ENCODE measurements at places on chromosomes 7 and 10.

DNA sequence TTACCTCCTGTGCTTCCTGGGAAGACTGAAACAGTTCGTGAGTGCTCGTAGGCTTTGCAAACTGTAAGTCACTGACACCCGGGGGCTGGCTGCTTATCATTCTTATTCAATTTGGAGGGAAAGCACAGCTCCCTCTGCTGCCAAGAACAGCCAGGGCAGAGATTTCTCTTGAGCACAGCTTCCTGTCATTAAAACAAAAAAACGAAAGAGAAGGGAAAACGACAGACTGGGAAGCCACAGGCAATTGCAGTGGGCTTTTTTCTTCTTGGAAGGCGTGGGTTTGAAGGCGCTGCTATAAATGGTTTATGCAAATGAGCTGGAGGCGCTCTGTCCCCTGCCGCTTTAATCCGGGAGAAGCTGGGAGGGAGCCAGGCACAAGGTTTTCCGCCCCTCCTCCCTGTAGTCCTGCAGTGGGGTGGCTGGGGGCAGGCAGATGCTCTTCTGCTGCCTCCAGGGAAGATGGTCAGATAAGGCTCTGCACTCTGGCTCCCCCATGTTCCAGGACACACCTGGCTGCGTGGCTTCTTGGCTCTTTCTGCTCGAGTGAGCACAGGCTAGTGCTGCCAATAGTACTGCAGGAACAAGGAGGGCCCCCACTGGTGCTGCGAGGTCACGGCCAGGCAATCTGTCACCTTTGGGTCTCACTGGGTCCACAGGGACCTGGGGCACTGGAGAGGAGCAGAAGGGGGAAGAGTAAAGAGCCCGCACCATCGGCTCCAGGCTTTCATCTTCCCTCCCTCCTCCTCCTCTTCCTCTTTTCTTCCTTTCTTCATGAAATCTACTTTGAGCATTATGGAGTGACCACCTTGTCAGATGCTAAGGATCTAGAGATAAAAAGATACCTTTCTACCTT is 49.5 kb downstream of the NEURL1 start:
- DNase-seq = no peak

DNA sequence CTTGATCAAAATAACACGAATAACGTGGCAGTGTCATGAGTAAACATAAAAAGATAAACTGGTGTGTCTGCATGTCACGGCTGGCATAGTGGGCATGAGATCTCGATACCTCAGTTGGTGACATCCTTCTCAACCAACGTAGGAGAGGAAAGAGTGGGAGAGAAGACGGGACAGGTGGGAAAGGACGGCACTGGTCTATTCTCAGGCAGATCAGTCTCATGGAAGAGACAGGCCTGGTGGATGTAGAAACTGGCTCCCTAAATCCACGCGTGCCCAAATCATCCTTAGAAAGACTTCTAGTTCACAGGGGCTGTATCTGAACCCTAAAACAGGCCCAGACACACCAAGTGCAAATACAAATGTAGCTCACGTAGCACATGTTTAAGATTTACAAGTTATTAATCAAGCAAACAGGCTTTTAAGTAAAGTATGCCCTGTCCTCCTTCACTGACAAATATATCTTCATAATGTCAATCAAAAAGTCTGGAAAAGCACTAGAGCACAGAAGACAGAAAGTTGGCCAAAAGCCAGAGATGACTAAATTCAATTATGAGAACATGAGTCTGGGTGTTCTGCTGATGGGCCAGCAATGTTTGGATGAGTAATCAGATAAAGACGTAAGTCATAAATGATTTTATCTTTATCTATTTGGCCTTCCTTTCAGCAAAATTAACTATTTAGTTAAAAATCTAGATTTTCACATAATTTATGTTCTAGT is 56.3 kb downstream of the SFMBT2 start:
- no peak for DNase-seq

- DNase-seq = no peak
These were observed 110.6 kb downstream of the ABLIM1 start for GRCh38 chr10:114547514-114547913.

DNA sequence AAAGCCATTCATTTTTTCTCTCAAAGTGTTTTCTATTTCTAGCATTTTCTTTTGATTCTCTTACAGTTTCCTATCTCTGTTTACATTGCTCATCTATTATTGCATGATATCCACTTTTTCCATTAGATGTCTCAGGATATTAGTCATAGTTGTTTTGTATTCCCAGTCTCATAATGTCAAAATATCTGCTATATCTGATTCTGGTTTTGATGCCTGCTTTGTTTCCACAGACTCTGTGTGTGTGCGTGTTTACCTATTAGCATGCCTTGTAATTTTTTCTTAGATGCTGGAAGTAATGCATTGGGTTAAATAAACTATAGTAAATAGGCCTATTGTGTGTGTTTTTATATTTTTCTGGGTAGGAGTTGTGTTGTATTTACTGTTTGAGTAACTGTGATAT is 1126.3 kb downstream of the SORCS1 start:
- DNase-seq = no peak

- no peak for DNase-seq
These were observed 354.8 kb downstream of the CXCL12 start for GRCh38 chr10:44030132-44030531.

DNA sequence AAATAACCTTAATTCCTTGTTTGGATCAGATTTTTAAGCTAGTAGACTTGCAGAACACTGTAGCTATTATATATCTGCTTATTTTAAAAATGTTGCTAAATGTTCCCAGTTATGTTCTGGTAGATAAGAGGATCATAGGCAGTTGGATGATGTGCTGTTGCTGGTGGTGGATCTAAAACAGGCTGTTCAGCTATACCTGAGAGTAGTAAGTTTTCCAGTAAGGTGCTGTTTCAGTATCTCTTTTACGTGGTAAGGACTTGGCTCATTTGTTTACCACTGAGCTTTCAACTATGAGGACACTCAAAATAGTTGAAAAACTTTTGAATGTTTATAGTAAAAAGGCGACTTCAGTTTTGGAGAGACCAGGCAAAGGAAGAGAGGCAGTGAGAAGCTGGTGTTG is 180.9 kb downstream of the CDK14 start:
- no peak for DNase-seq

All from T-helper 22 cell (primary cell).